Activated CD4-positive, alpha-beta memory T cell treated with anti-CD3 and anti-CD28 coated beads, Interleukin-2, amount 10 ng/mL, durations not matched to agents 7 days and 5 days (primary cell): ENCODE measurements at places on chromosomes 12 and 14. TPM values are rescaled to one million over a fixed set of nuclear protein-coding genes. Genes with fewer than 3 reads are reported as not detected.

FRS2 gene
- 12.8 TPM for total RNA-seq

DNA sequence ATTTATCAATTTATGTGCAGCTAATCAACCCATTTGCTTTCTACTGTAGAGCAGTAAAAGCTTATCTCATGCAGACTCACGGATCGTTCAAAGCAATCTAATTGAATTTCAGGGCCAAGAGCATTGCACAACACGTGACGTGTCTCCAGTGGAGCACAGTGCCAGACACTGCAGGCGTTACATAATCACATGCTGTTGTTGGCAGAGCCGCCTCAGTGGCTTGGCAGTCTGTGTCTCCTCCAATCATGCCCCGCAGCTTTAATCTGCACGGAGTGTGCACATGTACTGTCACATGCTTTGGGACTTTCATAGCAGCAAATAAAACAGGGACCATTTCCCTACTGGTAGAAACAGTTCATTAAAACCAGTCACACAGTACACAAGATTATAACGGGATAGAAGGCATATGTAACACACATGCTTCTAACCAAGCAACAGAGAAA lies 309.3 kb downstream of the ITPR2 start:
- no peak for DNase-seq
- peaks cover 12% of the 10 kb centered on the region for H3K4me1 ChIP-seq
- peaks cover 13% of the 10 kb centered on the region for H3K36me3 ChIP-seq
- H3K4me3 ChIP-seq = no peak overlapping the region
- no peaks in the 10 kb centered on the region for H3K27me3 ChIP-seq

DNA sequence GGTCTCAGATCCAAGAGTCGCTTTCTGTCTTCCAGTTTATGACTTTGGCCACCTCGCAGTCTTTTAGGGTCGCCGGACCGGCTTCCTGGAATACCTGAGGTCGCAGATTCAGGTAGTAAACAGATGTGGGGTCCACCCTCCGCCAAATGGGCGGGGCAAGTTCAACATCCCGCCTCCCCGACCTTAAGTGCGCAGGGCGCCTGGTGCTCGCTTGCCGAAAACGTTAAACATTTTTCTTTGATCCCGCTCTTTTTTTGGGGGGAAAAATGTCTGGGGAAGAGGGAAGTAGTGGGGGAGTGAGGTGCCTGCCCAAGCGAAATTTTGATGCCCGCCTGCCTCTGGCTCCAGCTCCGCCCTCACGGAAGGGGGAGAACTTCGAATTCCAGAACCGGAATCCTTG lies 73.9 kb upstream of the TBX5 start:
- no peaks in the 10 kb centered on the region for H3K4me1 ChIP-seq
- peaks cover 41% of the 10 kb centered on the region for H3K27me3 ChIP-seq
- no peak overlapping the region for H3K27ac ChIP-seq
- H3K4me3 ChIP-seq = no peak overlapping the region
- H3K36me3 ChIP-seq = no peaks in the 10 kb centered on the region
- DNase-seq = no peak

DNA sequence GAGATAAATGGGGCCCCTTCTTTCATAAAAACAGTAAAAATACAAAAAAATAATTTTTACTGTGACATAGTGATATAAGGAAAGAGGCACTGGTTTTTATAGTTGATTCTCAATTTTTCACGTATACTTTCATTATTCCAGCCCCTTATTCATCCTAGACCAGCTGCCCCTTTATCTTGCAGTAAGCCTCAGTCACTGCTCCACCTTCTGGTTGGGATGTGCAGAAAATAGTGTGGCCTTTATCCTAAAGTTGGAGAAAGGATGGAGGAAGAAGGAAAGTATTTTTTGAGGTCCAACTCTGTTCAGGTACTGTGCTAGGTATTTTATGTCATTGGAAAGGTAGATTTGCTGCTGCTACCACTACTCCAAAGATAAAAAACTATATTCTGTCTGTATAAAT lies 172.7 kb downstream of the ANO6 start:
- H3K4me3 ChIP-seq = no peak overlapping the region
- no peak for DNase-seq
- H3K27me3 ChIP-seq = no peaks in the 10 kb centered on the region

- no peaks in the 10 kb centered on the region for H3K36me3 ChIP-seq
- H3K4me3 ChIP-seq = no peak overlapping the region
- no peaks in the 10 kb centered on the region for H3K4me1 ChIP-seq
- no peak overlapping the region for H3K27ac ChIP-seq
- DNase-seq = no peak
- no peaks in the 10 kb centered on the region for H3K27me3 ChIP-seq
These were observed 78.0 kb upstream of the TMTC2 start for GRCh38 chr12:82608706-82609105.

DNA sequence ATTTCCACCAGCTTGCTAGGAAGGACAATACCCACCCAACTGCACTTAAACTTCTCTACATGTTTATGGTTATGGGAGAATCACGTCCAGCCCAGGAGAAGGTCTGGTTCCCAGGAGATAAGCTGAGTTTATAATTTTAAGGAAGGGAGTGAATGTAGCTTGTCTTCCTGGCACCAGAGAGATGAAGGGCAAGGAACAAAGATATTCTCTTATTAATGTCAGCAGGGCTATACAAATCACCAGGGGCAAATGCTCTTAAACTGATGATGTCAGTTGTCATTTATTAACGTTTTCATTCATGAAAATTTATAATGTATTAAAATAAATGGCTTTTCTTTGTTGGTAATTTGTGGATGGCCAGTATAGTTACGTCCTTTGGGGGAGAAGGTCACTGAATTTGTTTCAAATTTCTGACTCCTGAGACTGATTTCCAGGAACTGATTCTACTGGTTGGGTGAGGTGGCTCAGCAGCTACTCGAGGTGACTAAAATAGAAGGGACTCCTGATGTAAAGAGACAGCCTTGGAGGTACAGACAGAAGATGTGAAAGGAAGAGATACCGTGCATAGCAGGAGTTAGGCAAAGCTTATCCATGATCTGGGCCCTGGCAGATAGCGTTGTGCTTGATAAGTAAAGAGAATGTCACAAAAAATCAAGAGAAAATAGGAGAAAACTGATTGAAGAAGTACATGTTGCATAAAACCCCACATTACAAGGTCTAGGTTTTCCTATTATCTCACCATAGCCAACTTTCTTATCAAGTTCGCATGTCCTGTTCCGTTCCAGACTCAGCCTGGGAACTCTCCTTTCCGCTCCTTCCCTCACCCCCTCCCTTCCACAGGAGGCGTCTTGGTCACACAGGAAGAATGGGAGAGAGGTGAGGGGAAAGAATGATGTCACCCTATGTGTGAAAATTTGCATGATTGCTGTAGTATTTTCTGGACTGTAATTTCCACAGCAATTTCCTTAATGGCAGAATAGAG lies 367.1 kb upstream of the FAR2 start:
- DNase-seq = no peak
- no peak overlapping the region for H3K4me3 ChIP-seq
- no peaks in the 10 kb centered on the region for H3K4me1 ChIP-seq

- H3K27me3 ChIP-seq = no peaks in the 10 kb centered on the region
- no peak overlapping the region for H3K4me3 ChIP-seq
- no peak for DNase-seq
- H3K4me1 ChIP-seq = no peaks in the 10 kb centered on the region
These were observed 269.0 kb downstream of the SLC15A4 start for GRCh38 chr12:128554546-128555304.

DNA sequence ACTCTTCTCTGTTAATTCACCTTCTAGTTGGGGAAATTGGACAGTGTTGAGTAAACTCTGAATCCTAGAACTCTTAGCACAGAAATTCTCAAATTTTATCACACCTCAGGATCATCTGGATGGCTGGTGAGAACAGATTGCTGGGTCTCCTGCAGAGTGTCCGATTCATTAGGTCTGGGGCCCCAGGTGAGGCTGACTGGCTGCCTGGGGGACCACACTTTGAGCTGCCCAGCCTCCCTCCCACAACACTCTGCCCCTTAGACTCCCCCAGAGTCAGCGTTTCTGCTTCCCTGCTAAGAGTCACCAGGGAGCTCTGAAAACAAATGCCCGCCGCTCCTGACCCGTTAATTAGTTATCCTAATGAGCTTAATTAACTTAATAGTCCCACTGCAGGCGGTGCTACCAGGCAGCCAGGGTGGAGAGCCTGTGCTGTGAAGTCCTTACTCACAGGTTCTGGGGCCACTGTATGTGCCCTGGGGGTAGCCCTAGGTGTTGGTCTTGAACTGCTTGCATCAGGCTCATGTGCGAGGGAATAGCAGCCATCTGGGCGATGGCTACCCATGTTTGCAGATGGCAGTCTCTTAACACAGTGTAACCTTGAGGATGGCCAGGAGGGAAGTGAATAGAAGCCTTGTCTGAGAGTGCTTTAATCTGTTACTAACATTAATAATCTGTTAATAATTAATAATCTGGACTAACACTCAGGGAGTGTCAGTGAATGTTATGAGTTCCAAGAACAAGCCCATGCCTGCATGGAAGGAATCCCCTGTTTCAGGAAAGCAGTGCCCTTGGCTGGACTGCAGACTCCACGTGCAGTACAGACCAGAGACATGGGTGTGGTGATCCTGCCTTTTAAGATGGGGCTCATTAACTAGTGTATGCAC lies 35.6 kb downstream of the AACS start:
- peaks cover 6% of the 10 kb centered on the region for H3K4me1 ChIP-seq
- no peak overlapping the region for H3K4me3 ChIP-seq
- H3K27me3 ChIP-seq = no peaks in the 10 kb centered on the region
- H3K27ac ChIP-seq = no peak overlapping the region

- no peaks in the 10 kb centered on the region for H3K4me1 ChIP-seq
- no peak overlapping the region for H3K27ac ChIP-seq
- DNase-seq = no peak
- H3K27me3 ChIP-seq = no peaks in the 10 kb centered on the region
These were observed 124.8 kb upstream of the WSCD2 start for GRCh38 chr12:108004319-108004718.

KLRC1 gene
- total RNA-seq = not detected

- DNase-seq = no peak
- H3K4me1 ChIP-seq = peaks cover 3% of the 10 kb centered on the region
- H3K36me3 ChIP-seq = peaks cover 37% of the 10 kb centered on the region
- no peak overlapping the region for H3K27ac ChIP-seq
These were observed 44.1 kb downstream of the PLXNC1 start for GRCh38 chr12:94192506-94192905.

DNA sequence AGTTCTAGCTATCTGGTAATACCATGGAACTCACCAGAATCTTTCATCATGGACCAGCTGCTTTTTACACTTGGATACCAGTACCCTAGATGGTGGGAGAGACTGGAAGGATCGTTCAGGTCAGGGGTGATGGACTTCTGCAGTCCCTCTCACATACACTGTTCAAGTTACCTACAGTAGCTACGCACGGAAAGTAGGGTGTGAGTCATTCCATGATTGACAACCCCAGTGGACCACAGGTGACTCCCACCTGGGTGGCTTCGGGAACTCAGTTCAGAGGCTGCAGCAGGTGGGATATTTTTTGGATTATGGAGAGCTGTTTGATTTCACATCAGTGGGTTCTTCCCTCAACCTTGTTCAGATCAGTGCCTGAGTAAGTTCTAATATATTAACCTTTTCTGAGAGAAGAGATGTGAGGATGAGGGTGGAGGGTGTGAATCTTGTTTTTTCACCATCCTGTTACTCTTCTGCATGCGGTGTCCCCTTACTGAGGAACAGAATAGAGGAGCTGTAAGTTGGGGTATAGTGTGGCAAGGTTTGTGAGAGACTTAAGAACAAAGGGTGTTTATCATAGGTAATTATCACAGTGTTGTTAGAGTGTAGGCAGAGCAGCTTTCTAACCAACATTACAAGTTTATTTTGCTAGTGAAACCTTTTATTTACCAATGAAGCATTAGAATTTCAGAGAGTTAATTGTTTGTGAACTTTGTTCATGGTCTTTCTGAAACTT lies 39.6 kb downstream of the PRKCH start:
- H3K4me1 ChIP-seq = peaks cover 50% of the 10 kb centered on the region
- DNase-seq = no peak
- peaks cover 46% of the 10 kb centered on the region for H3K36me3 ChIP-seq
- no peak overlapping the region for H3K27ac ChIP-seq

GSG1 gene
- total RNA-seq = not detected

- H3K27me3 ChIP-seq = no peaks in the 10 kb centered on the region
- H3K4me1 ChIP-seq = no peaks in the 10 kb centered on the region
- no peak overlapping the region for H3K4me3 ChIP-seq
- DNase-seq = no peak
- no peaks in the 10 kb centered on the region for H3K36me3 ChIP-seq
These were observed 163.0 kb upstream of the E2F7 start for GRCh38 chr12:77228376-77228775.

GRCh38 chr14:68230950-68231717 lies 411.6 kb downstream of the RAD51B start:
- H3K4me1 ChIP-seq = peaks cover 2% of the 10 kb centered on the region
- no peaks in the 10 kb centered on the region for H3K27me3 ChIP-seq
- no peak overlapping the region for H3K27ac ChIP-seq
- no peak for DNase-seq

GRCh38 chr12:88360343-88360742 lies 218.2 kb downstream of the TMTC3 start:
- H3K27me3 ChIP-seq = peaks cover 3% of the 10 kb centered on the region
- no peak overlapping the region for H3K27ac ChIP-seq
- no peak overlapping the region for H3K4me3 ChIP-seq
- H3K4me1 ChIP-seq = no peaks in the 10 kb centered on the region
- no peak for DNase-seq

GRCh38 chr12:107449891-107450290 lies 235.7 kb upstream of the PWP1 start:
- no peaks in the 10 kb centered on the region for H3K4me1 ChIP-seq
- H3K4me3 ChIP-seq = no peak overlapping the region
- no peaks in the 10 kb centered on the region for H3K36me3 ChIP-seq

DNA sequence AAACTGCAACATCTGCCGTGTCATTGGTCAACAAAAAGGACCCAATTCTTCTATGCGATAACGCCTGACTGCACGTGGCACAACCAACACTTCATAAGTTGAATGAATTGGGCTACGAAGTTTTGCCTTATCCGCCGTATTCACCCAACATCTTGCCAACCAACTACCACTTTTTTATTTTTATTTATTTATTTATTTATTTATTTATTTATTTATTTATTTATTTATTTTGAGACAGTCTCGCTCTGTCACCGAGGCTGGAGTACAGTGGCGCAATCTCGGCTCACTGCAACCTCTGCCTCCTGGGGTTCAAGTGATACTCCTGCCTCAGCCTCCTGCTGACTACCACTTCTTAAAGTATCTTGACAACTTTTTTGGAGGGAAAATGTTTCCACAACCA lies 127.4 kb downstream of the RASSF9 start:
- no peak overlapping the region for H3K27ac ChIP-seq
- H3K4me1 ChIP-seq = no peaks in the 10 kb centered on the region
- no peaks in the 10 kb centered on the region for H3K36me3 ChIP-seq
- DNase-seq = no peak
- H3K27me3 ChIP-seq = no peaks in the 10 kb centered on the region
